ENCODE measurements at places on chromosomes 2 and 18.

DNA sequence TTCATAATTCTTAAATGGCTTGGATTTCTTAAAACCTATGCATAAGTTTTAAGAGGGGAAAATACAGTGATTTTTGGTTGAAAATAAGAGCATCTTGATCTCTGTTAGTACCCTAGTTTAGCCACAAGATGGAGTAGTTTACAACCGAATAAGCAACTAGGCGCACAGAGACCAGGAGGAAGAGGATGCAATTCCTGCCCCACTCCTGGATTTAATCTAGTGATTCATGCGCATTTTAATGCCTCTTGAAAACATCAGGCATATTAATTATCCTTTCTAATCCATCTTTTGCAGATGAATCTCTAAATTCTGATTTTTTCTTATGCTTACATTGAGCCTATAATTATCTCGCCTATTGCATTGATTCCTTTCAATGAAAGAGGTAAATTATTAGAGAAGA, 76.7 kb downstream of the MRPS9 start:
- peak; percentile 73 for DNase-seq

DNA sequence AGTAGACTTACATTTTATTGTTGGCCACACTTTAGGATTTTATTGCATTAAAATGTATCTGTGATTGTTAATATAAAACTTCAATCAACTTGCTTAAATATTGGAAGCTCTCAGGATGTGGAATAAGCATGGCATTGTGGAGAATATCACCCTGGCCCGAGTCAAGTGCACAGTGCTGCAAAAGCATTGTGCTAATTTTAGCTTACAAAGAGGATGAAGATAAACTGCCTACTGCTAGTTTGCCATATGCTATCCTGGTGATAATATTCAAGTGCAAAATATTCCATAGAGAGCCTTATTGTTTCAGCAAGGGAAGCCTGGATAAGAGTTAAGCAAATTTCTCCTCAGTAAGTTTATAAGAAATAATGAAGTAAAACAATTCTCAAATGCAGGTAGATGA, 54.5 kb downstream of the MEIS1 start:
- no peak for DNase-seq

- DNase-seq = peak; percentile 48
Measured at GRCh38 chr2:30226144-30227032, 4.9 kb upstream of the LBH start.

- peak; percentile 11 for DNase-seq
Measured at GRCh38 chr2:16727256-16727655, 61.6 kb upstream of the CYRIA start.

Measured in astrocyte of the spinal cord (primary cell).